NCI-H774 (cell line): ENCODE measurements at places on chromosomes 5 and 9.

DNA sequence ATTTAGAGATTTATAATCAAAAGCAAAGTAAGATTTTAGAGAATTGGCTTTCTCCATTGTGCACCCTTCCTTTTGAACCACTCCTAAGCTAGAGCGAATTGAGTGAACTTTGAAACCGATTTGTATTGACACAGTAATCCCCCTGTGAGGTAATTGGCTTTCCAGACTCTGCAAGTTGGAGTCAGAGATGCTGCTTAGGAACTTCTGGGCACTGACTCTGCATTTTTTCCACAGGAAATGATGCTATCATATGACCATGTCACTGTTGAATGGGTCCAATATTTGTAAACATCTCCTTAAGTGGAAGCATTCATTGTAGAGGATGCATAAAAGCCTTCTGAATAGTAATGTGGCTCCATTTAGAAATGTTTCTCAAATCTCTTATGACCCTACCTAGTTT lies 394.4 kb upstream of the ZNF608 start:
- DNase-seq = no peak

DNA sequence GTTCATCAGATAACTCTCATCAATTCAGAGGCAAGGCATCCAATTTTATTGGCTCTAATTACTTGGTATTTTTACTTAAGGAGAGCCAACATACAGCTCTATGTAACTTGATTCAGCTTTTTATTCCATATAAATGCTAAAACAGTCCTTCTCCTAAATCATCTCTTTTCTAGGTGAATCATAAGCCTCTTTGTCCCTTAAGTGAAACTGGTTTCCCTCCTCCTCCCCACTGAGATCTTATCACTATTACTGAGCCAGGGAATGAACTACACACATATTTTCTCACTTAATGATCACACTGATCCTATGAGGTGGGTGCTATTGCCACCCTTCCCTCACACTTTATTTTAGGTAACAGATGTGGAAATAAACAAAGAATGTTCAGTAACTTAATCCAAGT lies 1143.8 kb downstream of the MAT2B start:
- DNase-seq = no peak

DNA sequence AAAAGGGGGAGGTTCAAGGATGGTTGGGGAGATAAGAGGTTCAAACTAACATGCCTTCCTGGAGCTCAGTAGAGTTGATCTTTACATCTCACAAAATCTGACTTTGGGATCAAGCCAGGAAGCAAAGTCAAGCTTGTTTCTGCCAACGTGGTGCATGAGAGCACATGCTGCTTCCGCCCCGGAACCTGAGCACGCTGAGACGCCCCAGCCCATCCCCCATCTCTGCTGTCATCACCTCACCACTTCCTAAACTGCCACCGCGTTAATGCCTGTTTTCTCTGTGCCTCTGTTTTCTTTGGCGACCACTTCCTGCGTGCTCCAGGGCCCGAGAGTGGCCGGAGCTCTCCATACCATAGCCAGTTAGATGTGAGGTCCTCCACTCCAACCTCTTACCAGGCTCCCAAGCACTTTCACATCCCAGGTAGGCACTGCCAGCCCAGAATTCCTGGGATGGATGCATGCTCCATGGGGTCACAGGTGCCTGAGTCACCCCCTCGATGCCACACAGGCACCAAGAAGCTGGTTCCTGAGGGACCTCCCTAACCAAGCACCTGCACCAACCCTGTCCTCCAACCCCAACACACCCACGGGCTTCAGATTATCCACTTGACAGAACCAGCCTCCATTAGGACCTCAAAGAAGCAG lies 31.2 kb upstream of the AFAP1L1 start:
- DNase-seq = no peak

- no peak for DNase-seq
These were observed 273.1 kb downstream of the ACTL7B start for GRCh38 chr9:108582726-108583125.
